ENCODE measurements at places on chromosomes 1 and 21.

- no peak for DNase-seq
Observed at GRCh38 chr1:183619781-183620180, 15.8 kb downstream of the ARPC5 start.

DNA sequence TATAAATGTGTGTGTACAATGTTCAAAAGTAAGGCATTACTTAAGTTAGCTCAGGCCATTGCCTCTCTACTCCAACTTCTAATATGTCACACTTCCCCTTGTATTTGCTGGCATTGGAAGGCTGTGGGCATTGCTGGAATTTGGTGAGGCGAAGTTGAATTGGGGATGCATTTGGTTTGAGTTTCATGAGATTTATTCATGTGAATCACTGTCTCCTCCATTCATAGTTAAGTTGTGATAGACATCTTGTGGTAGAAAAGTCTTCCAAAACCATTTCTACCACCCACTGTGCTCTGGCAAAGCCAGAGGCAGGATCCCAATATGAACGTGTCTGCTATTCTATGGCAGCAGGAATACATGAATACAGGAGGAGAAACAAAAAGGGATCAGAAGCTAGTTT lies 397.8 kb upstream of the USP24 start:
- no peak for DNase-seq

GRCh38 chr1:65992165-65992821 lies 199.6 kb downstream of the PDE4B start:
- no peak for DNase-seq

- no peak for DNase-seq
Observed at GRCh38 chr1:17875882-17876280, 120.7 kb downstream of the ACTL8 start.

- DNase-seq = no peak
Observed at GRCh38 chr1:163834778-163835177, 513.0 kb downstream of the NUF2 start.

DNA sequence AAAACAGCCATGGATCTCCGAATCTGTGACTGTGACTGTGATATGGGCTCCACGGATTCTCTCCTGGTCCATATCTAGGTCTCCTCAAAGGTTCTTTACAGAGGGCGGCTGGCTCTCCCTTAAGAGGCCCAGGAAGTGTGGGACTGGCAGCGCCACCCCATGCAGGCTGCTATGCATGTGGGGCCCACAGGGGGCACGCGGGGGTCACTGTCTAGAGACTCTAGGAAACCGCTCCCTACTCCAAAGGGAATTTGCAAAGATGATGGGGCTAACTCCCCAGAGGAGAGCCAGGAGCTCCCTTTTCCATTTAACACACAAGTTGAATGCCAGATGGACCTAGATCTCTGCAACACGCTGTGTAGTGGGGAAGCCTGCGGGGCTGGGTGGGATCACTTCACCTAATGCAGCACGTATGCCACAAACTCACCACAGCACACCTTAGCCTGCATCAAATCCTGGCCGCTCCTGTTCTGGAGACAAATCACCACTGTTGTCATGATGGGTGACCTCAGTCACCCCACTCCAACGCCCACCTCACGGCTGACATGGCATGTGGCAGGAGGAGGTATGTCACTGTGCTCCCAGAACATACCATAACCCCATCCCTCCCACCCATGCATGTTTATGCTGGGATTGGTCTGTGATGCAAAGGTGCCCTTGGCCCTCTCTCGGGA lies 61.7 kb downstream of the SLC45A1 start:
- DNase-seq = no peak

GRCh38 chr21:42671778-42672593 lies 18.6 kb downstream of the PDE9A start:
- no peak for DNase-seq

DNA sequence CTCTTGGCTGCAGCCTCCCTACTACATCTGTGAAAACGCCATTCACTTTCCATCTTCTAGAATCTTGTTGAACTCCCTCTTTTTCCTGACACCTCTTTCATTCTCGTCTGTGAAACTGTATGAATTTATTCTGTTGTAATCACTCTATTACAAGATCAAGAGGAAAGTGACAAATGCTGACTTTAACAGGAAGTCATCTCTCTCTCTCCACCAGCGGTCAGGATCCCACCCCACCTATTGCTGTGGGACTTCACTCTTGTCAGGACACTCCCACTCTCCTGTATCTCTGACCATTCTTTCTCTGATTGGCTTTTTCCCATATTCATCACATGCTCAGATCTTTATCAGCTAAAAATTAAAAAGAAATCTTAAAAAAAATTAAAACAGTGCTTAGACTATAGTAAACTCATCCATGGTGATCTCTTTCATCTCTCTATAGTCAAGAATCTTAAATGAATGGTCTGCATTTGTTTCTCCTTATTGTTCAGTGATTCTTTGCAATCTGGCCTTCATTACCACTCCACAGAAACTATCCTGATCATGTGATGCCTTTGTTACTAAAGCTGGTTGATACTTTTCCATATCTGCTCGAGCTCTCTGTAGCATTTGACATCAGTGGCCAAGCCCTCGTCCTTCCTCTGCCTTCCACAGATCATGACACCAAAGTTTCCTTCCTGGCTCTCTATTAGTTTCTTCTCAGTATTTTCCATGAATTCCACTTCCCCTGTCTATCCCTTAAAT lies 113.6 kb downstream of the UCHL5 start:
- DNase-seq = no peak

DNA sequence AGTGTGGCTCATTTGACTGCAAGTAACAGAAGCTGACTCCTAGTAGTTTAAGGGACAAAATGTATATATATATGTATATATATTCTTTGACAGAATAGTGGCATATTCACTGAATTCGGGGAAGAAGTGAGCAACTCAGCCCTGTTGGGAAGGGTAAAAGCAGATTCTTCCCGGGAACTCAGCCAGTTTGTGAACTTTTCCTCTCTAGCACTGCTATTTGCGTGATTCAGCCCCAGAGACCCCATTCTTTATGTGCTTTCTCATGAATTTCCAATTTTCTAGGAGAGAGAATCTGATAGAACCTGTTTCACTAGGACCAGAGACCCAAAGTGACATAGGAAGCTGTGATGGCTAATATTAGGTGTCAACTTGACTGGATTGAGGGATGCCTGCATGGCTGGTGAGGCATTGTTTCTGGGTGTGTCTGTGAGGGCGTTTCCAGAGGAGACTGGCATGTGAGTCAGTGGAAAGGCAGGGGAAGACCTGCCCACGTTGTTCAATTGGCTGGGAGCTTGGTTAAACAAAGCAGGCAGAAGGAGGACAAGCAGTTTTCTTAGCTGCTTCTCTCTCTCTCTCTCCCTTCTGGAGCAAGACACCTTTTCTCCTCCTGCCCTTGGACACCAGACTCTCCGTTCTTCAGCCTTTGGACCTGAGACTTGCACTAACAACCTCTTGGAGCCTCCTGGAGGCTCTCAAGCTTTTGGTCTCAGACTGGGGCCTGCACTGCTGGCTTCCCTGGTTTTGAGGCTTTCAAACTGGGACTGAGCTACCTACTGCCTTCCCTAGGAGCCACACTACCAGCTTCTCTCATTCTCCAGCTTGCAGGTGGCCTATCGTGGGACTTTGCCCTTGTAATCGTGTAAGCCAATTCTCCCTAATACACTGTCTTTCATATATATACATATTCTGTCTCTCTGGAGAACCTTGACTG lies 93.4 kb upstream of the KCNK1 start:
- DNase-seq = no peak

GRCh38 chr21:26391166-26391565 lies 181.9 kb downstream of the CYYR1 start:
- DNase-seq = no peak

DNA sequence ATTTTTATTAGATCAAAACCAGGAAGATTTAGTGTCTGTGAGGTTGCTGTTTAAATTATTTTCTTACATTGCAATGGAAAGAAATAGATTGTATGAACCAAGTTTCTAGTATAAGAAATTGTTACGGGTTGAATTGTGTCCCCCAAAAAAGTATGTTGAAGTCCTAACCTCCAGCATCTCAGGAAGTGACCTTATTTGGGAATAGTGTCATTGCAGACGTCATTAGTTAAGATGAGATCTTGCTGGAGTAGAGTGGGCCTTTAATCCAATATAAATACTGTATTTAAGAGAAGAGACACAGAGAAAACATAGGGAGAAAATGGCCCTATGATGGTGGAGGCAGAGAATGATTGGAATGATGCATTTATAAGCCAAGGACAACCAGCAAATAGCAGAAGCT lies 188.7 kb upstream of the SAMSN1 start:
- DNase-seq = no peak

DNA sequence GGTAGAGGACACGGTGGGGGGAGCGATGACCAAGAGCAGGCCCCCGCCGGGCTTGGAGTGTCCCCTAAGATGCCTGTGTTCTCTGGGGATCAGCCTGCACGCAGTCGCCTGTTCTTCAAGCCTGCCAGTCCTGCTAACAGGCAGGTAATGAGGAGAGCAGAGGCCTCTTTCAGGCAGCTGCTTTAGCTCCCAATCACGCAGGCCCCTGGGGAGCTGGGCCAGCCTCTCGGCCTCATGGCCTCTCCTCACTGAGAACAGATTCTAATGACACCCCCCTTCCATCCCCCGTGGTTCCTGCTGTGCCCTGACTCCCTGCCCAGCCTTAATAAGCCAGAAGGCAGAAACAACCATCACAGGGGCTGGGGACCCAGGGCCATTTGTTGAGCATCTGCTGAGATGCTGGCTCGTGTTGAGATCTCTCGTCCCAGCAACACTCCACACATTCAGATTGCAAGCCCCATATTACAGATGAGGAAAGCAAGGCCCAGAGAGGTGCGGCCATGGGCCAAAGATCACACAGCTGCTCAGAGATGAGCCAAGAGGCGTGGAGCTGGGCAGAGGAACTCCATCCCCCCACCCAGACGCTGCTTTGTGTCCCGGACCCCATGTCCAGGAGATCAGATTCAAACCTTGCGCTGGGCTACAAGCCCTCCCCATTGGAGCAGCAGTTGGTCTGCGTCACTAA lies 71.6 kb upstream of the CASZ1 start:
- DNase-seq = no peak

GRCh38 chr1:180964595-180964994 lies 51.9 kb downstream of the KIAA1614 start:
- no peak for DNase-seq

DNA sequence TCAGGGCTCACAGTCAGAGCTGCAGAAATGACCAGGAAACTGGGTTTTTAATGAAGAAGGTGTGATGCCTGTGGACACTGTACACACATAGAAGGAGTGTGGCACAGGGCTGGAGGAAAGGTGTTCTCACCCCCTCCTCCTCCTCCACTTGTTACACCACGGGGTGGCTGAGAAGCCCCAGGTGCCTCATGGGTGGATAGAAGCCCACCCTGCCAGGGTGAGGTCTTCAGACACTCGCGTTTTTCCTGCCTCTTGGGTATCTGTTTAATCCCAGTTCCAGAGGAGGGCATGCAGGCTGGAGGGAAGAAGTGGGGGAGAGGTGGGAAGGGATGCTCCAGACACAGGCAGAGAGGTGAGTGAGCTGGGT lies 9.7 kb upstream of the LAD1 start:
- DNase-seq = no peak

DNA sequence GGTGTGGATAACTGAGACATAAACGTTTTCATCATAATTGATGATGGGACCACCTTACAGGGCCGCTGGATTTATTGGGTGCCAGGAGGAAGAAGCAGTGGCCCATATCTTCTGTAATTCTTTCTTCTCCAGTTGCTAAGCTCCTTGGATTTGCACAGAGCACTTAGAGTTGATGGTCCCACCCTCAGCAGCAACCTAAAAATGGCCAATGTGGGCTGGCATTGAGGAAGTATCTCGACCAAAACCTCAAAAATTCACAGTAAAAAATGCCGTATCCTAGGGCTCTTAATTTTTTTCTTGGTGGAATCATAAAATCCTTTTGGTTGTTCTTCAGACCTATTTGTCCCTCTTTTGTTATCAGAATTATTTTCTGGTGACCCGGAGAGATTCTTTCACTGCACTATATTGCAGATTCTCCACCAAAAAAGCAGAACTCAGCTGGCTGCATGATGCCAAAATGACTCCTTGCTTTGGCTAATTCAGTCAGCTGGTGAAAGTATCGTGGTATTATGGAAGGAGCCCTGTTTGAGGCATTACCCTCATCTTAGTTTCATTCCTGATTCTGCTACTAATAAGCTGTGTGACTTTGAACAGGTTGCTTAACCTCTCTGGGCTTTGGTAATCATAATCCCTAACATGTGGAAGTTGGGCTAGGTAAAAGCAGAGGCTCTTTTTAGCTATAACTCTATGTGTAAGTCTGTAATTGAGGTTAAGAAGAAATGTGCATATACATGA lies 27.6 kb downstream of the KIRREL1 start:
- no peak for DNase-seq

DNA sequence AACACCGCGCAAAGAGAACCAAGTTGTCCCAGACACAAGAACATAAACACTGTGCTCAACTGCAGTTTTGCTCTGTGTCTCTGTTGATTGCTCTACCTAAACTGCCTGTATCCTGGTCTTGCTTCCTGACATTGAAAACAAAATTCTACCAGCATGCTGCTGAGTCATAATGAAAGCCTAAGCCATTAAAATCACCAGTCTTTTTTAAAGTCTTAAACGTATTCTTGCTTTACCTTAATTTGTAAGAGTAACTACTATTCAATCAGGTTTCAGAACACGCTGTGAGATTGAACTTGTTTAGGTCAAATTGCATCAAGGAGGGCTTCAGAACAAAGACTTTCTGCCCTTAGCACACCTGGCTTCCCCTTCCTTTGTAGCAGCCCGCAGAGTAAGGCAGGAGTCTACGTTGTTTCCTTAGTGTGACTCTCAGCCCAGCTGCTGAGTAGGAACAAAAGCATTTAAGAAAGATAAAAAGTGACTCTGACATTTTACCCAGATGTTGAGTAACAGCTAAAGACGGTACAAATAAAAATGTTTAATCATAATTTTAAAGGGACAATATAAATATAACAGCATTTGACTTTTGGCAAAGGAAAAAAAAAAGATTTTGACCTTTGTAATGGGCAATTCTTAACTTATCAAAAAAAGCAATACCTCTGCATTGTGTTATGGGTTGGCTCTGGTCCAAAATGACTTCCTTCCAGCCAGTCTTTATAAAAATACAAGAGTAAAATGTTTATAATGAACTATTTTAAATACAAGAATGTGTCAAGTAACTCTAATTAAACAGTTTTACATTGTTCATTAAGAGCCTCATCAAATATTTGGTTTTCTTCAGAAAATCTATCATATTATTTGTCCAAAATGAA lies 186.9 kb upstream of the ADGRL4 start:
- DNase-seq = no peak

DNA sequence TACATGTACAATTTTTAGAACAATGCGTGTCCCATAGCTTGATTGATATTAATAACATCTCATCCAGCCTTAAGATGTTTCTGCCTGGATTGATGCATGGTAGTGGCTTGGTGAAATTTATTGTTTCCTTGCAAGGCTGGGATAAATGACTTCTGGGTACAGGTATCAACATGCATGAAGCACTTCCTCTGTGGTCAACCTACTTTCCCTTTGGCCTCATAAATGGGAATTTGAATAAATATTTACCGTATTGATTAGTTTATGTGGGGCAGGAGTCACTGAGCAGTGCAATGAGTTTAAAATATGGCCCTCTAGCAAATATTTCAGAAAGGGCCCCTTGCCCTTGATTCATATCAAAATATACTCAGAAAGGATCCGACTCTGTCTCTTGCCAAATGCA lies 83.9 kb upstream of the KCNE2 start:
- no peak for DNase-seq

GRCh38 chr1:7921796-7922195 lies 18.8 kb downstream of the TNFRSF9 start:
- DNase-seq = no peak
